ENCODE measurements at places on chromosomes 7 and 10.

- no peak for DNase-seq
These were observed 232.9 kb upstream of the KAT6B start for GRCh38 chr10:74593470-74593869.

DNA sequence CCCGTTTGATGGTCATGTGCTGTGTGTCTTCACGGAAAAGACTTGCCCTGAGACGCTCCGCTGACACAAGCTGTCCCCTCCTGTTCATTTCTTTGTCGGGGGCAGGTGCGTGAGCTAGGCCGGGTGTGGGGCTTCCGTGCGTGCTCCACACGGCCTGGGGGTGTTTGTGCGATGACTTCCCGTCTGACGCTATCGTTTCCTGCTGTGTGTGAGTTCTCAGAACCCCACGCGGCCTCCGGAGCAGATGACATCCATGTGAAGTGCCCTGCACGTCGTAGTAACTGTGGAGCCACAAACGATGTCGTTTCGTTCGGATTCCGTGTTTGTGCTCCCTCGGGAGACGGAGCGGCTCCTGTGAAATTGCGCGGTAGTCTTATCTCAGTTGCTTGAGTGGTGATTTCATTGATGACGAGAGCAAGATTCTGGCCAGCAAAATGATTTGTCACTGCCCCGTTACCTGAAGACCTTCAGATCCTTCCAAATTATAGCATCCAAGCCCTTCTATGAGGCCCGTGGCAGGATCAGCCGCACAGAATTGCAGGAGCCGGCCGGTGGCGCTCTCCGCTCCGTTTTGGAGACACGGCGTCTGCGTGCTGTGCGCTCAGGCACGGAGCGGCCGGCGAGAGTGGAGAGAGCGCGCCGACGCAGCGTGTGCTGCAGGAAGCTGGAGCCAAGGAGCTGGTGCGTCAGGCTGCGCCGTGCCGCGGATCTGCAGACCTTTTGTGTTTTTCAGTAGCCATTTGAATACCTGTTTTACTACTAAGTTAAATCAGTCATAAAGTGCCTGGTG, 94.9 kb downstream of the NKX6-2 start:
- no peak for DNase-seq

GRCh38 chr7:116711790-116712189, 39.8 kb downstream of the MET start:
- no peak for DNase-seq

DNA sequence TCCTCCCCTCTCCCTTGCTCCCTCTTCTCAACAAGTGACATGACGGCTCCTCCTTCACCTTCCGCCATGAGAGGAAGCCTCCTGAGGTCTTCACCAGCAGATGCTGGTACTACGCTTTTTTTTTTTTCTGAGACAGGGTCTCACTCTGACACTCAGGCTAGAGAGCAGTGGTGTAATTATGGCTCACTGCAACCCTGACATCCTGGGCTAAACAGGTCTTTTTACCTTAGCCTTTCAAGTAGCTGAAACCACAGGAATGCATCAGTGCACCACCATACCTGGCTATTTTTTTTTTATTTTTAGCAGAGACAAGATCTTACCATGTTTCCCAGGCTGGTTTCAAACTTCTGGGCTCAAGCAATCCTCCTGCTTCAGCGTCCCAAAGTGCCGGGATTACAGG, 43.6 kb downstream of the MDH2 start:
- DNase-seq, result no peak

- no peak for DNase-seq
These were observed 164.3 kb downstream of the BUB3 start for GRCh38 chr10:123318516-123318915.

DNA sequence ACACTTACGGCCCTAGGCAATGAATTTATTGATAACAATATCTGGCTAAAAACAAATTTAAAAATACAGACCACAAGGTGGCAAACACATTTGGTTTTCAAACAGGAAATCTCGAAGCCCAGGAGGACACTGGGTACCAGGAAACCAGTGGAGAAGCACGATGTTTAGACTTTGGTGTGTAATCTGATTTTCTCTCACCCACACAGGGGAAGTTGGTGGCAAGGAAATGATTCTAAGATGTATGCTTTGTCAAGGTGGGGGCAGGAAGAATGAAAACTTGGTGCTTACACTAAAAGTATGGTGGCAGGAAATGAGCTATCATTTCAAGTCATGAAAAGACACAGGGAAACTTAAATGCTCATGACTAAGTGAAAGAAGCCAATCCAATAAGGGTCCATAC, 113.2 kb upstream of the ANKRD1 start:
- peak; percentile 3 for DNase-seq

DNA sequence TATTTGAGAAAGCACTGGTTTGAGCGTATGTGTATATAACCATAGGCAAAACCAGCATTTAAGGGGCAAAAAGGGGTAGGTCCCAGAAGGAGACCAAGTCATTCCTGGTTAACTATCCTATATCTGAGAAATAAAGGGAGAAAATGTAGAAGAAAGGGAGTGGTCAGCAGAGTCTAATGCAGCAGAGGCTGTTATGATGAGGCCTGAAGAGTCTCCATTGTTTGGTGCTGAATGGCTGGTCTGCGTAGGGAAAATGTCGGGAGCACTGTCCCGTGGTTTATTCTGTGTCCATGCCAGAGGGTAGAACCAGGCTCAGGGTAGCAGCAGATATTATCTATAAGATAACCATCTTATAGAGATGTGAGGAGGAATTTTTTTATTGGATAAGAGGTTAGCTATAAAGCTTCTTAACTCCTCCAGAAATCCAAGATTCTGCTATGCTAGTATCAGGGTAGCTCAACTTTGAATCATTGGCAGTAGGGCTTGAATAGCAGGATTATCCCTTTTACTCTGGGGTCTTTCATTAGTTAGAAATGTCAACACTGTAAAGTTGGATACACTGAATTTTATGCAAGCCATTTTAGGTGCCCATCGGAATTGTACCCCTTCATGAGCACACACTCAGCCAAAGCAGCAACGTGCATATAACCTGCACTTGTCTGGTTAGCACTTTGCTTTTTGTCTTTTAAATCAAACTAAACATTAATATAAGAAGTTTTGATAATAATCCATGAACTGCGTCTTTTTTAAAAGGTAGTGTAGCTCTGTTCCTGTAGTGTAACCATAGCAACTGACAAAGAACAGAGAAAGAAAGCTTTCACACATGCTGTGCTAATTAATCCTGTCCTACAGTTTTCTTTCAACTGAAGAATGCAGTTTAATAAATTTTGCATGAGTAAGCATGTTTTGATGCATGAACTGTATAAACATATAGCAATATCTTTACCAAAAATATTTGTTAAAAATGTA, 312.0 kb upstream of the FZD1 start:
- DNase-seq, result no peak

GRCh38 chr10:113161066-113161465, 211.0 kb downstream of the TCF7L2 start:
- DNase-seq, result no peak

DNA sequence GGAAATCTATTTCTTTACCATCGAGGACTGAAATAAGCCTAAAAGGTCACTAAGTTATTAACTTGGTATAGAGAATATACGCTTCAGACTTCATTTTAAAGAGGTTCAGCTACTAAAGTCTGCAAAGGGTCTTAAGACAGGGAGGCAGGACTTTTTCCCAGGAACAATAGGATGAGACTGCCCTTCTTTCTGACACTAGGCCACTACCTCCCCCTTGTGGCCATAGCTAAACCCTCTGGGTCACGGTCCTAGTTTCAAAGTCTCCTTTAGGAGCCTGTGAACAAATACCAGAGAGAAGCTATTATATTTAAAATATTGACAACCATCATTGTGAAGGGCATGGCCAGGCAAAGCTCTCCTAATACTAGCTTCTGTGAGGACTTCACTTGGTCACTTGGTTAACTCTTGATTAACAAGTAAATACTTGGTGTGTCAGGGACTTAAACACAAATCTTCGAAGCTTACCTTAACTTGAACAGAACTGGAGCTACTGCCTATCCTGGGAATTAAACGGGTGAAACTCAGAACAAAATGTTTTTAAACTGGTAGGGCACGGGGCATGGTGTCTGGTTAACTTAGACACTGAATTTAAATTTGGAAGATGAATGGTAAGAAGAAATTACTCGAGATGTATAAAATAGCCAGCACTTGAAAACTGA, 75.6 kb downstream of the CCDC6 start:
- peak; percentile 7 for DNase-seq

DNA sequence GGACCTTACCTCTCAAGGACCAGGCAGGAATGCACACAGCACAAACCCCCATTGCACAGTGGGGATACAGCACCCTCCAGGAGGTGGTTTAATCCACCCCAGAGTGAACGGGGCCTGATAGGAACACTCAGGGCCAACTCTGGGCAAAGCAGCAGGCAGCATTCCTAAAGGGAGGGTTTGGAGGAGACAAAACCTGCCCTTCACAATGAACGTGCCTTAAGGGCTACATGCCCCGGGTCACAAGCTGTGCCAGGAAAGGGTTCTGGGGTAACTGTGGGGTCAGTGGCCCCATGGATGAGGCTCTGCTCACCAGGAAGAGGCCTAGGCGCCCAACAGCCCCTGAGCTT, 1.1 kb downstream of the GPRIN2 start:
- no peak for DNase-seq

- DNase-seq, result no peak
These were observed 65.0 kb downstream of the DNAJC12 start for GRCh38 chr10:67772894-67773511.

- DNase-seq, result no peak
These were observed 11.0 kb upstream of the C10orf143 start for GRCh38 chr10:130121486-130122079.

All from CD4-positive, alpha-beta T cell treated with Interleukin-1 beta for 1 hour (primary cell).